ENCODE measurements at places on chromosomes 12 and 14.

GRCh38 chr14:61765225-61765943 is 3.2 kb downstream of the SNAPC1 start:
- H3K36me3 ChIP-seq = peaks cover 88% of the 10 kb centered on the region
- H3K27ac ChIP-seq = no peak overlapping the region
- no peak for ATAC-seq

GRCh38 chr12:131106349-131106941 is 152.7 kb downstream of the ADGRD1 start:
- no peak for ATAC-seq
- no peaks in the 10 kb centered on the region for H3K36me3 ChIP-seq
- peaks cover 14% of the 10 kb centered on the region for H3K4me1 ChIP-seq
- no peak overlapping the region for H3K27ac ChIP-seq

GRCh38 chr14:21068521-21069387 is 1.4 kb upstream of the ARHGEF40 start:
- peaks cover 9% of the 10 kb centered on the region for H3K4me1 ChIP-seq
- peak; percentile 43 for ATAC-seq
- H3K36me3 ChIP-seq = peaks cover 6% of the 10 kb centered on the region
- H3K27me3 ChIP-seq = peaks cover 65% of the 10 kb centered on the region
- H3K27ac ChIP-seq = no peak overlapping the region

DNA sequence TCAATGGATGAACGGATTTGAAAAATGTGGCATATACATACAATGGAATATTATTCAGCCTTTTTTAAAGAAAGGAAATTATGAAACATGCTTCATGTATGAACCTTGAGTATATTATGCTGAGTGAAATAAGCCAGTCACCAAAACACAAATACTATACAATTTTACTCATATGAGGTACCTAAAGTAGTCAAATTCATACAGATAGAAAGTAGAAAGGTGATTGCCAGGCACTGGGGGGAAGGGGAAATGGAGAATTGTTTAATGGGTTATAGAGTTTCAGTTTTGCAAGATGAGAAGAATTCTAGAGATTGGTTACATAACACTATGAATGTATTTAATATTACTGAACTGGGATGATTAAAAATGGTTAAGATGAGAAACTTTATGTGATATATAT is 171.4 kb downstream of the TMTC3 start:
- H3K4me3 ChIP-seq = no peak overlapping the region
- no peaks in the 10 kb centered on the region for H3K4me1 ChIP-seq
- H3K27ac ChIP-seq = no peak overlapping the region
- ATAC-seq = no peak
- H3K27me3 ChIP-seq = no peaks in the 10 kb centered on the region

Data from activated T-helper 17 cell treated with anti-CD3 and anti-CD28 coated beads, Interleukin-2, amount 50 U/mL, for 72 hours (primary cell).